ENCODE measurements at places on chromosomes 3 and 15. TPM values are rescaled to one million over a fixed set of nuclear protein-coding genes. Genes with fewer than 3 reads are reported as not detected.

DNA sequence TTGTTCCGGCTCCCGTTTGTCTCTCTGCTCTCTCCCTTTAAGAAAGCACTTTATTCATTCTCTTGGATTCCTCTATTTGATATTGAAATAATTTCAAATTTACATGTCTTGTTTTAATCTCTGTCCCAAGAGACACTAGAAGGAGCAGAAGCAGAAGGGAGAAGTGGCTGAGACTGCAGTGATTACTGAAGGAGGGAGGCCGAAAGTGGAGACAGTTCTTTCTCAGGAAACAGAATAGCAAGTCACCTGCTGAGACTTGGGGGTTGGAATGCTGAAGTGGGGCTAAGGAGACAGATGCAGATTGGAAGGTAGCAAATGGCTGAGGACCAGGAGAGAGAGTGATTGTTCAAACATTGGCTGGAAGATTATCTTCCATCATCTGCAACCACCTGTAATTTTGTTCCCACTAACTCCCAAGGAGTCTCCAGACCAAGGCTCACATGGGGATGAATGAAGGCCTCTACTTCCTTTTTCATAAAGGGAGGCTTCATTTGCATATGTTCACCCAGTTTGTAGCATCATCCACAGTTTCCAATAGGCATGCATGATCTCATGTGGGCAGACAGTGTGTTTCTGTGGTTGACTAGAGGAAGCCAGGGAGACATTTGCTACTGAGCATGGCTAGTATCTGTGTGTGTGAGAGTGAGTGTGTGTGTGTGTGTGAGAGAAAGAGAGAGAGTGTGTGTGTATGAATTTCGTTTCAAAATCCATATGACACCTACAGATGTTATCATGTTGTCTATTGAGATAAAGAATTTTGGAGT lies 24.0 kb downstream of the LTF start:
- no peak for DNase-seq

Gene CHCHD6
- polyA plus RNA-seq = 16.1 TPM

Gene RTP1
- polyA plus RNA-seq = not detected

DNA sequence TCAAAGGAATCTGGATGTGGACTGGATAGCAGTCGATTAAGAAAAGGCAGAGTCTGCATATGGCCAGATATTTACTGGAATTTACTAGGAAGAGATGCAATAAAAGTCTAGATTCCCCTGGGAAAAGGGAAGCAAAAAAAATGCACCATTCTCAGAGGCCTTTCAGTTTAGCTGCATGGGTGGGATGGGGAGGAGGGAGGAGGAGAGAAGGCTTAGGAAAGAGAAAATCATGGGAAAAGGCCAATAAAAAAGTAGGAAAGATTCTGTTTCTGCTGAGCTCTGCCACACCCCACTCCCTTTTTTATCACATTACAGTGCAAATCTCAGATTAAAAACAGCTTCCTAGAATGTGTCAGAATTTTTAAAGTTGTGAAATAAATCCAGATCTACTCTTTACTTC lies 103.6 kb downstream of the ADAMTS9 start:
- DNase-seq = no peak

Gene KBTBD13
- polyA plus RNA-seq = 0.05 TPM

DNA sequence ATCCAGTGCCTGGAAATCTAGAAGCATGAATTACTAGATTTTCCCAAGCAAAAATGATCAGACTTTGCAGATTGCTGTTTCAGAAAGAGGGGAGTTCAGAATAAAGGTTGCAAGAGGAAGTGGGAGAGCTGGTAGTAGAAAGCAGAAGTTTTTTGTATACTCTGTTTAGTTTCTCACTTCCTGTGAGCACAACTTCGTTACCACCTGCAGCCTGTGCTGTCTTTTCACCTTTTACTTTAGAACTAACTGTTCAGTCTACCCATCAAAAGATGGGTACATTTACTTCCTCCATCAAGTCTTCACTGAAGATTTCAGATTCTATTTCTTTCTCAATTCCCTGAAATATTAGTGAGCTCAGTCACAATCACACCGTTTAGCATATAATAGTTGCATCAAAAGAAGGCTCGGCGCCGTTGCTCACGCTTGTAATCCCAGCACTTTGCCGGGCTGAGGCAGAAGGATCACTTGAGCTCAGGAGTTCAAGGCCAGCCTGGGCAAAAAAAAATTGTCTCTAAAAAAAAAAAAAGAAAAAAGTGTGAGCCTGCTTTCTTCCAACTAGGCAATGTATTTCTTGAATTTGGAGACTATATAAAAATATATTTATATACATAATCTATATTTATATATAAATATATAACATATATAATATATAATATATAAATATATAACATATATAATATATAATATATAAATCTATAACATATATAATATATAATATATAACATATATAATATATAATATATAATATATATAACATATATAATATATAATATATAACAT lies 1.8 kb upstream of the CEP97 start:
- no peak for DNase-seq

DNA sequence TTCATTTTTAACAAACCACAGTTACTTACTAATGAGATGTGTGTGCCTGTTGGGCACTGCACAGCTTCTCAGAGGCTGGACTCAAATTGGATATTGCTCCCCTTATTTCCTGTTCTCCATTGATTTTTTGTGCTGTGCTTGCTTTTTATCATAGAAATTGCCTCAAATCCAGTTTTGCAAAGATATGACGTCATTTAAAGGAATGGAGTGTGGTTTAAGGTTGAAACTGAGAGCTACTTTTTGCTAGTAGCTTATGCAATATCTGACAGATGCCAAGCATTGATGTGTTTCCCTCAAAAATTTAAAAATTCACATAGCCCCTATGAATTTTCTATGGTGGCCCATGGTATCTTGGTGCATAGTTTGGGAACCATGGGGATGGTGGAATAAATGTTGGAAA lies 67.7 kb upstream of the ROPN1 start:
- DNase-seq = no peak

DNA sequence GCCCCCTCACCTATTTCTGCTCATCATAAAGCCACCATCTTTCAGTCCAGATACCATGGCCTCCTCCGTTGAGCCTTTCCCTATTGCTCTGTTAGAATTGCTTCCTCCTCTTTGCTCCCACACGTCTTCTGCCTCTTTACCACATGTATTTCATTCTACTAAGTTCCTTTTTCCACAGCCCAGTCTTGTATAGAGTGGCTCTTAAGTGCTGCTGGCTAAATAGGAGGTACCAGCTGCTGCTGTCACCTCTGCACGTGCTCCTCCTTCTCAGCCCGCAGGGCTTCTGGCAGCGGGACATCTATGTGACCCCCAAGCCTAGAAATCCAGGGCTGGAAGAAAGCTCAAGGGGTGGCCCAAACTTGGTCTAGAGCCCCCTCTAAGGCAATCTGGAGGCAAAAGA lies 38.8 kb upstream of the PLXND1 start:
- no peak for DNase-seq

Gene ZKSCAN7
- polyA plus RNA-seq = 16.5 TPM

DNA sequence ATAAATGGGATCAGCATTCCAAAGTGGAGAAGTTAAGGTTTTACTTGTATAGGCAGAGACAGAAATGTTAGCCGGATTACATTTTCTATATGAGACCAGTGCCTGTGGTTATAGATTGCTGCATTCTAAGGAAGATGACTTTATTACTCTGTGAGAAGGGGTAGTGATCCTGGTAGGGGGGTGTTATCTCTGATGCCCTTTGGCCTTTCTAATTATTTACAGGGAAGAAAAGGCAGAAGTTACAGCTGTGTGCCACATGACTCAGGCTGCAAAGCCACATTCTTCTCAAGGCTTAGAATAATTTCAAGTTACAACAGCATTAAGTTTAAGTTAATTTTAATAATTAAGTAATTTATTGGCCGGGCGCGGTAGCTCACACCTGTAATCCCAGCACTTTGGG lies 2.2 kb upstream of the TMC3 start:
- no peak for DNase-seq

Gene INKA1
- 12.0 TPM for polyA plus RNA-seq

DNA sequence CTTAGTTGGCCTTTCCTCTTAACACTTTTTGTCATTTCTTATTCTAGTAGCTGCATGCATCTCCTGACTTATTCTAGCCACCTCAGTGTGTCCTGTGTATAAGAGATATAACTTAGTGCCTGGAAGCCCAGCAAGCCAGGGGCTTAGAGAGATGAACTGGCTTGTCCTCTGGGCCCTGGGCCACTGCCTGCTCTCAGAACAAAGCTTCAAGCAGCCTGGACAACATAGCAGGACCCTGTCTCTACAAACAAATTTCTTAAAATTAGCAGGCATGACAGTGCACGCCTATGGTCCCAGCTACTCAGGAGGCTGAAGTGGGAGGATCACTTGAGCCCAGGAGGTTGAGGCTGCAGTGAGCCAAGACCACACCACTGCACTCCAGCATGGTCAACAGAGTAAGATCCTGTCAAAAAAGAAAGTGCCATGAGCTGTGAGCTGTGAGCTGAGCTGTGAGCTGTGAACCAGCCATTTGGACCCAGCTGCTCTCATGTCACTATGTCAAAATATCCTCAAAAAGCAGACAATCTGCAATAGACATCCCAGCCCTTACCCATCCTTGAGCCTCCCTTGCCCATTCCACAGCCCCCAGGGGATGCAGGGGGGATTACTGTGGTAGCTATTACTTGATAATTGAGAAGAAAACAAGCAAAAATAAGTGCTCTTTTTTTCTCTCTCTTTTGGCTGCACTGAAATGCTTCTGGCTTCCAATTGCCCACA lies 174.5 kb downstream of the OPA1 start:
- no peak for DNase-seq

- DNase-seq = no peak
Observed at GRCh38 chr3:173920386-173920785, 522.8 kb downstream of the NLGN1 start.

- no peak for DNase-seq
Observed at GRCh38 chr3:45657853-45658252, 31.3 kb upstream of the SACM1L start.

Gene MUC20
- polyA plus RNA-seq = 2.7 TPM

DNA sequence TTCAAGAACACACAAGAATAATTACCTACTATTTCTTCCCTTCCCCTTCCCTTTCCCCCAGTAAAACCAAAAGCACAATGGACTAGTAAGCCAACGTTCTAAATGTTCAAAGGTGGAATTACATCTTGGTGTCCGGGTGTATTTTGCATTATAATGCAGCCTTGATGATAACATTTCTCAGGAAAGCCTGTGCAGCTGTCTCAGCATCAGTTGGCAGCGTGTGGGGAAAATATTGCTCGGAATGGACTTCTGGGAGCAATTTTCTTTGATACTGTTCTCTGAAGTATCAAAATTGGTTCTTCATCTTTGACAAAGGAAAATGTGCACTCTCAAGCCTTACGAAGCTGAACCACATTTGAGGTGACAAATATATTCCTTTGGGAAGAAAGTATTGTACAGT lies 198.9 kb downstream of the AGBL1 start:
- DNase-seq = no peak

- DNase-seq = no peak
Observed at GRCh38 chr3:139772539-139773500, 95.0 kb upstream of the NMNAT3 start.

DNA sequence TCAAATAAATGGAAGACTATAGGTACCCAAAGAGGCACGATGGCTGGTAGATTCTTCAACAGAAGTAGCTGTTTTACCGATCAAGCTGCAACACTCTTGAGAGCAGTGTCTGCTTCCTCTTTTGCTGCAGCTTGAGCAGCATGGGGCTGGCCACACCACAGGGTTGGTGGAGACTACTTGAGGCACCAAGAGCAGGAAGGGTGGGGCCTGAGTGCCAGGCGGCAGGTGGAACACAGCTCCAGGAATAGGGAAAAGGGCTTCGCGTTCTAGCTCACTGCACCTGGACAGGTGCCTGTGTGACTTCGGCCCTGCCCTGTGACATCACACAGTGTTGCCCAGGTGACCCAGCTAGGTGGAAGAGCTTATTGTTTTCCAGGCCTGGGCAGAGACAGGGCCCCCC lies at the start of gene CCDC33:
Gene CCDC33 (plus strand): TSS at position 365 of the 400 bp plus-strand sequence. CDS start 394 bp downstream, outside the sequence.
- no peak for DNase-seq

Gene ROBO1
- polyA plus RNA-seq = 108 TPM

DNA sequence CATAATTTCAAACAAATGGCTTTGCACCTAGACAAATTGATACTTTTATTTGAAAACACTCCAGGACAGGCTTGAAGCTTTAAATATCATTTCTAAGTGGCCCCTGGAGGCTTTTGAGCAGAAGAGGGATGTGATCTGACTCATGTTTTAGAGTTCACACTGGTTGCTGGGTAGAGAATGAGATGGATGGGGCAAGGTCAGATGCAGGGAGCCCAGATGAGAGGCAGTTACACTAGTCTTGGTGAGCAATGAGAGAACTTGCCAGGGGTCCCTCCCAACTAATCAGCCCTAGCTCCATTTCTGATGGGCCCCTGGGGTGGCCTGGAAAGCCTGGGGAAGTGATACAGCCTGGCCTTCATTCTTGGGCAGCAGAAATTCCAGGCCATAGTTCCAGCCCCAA lies 190.4 kb downstream of the MEGF11 start:
- DNase-seq = no peak

DNA sequence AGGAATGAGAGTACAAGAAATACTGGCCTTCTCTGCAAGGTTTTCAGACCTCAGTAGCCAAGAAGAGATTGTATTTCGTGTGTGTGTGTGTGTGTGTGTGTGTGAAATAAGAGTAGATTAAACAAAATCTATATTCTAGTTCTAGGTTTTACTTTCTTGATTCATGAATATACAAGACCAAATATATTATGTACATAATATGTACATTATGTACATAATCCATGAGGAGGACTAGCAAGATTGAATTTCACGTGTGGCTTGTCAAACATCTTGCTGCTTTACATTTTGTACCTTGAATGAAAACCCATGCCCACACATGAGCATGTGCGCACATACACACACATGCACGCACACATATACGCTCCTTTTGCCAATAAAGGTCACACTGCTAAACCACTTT lies 18.2 kb upstream of the STT3B start:
- DNase-seq = no peak

DNA sequence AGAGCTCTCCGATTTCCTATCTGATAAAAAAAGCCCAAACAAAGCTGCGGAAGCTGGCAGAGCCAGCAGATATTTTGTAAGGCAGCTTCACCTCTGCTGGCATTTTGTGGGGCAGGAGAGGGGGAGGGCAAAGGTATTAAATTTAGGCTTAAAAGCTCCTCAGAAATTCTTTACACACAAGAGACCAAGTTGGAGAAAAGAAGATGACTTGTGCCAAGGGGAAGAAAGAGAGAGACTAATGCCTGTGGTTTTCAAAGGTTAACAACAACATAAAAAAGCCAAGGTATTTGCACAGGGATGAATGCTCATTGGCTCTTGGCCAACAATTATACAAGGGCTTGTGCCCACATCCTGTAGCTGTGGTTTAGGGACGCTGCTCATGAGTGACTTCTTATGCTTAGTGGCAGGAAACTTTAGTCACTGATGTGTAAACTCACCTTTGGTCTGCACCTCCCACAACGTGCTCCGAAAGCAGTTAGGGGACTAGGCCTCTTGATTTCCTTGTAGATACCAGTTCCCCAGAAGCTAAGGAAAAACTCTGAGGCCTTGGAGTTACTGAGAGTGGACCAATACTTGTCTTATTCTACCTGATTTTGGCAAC lies 152.9 kb downstream of the TPRG1 start:
- DNase-seq = peak; percentile 66

Gene TBC1D5
- polyA plus RNA-seq = 43.0 TPM

Gene CPN2
- 0.40 TPM for polyA plus RNA-seq

Data from left renal pelvis (tissue), 4 donors.